ENCODE measurements at places on chromosomes 3 and 15.

- peak; percentile 13 for DNase-seq
Measured at GRCh38 chr3:113436809-113437208, 4.5 kb downstream of the CFAP44 start.

- no peak for DNase-seq
Measured at GRCh38 chr3:111616417-111617105, 21.4 kb upstream of the ZBED2 start.

DNA sequence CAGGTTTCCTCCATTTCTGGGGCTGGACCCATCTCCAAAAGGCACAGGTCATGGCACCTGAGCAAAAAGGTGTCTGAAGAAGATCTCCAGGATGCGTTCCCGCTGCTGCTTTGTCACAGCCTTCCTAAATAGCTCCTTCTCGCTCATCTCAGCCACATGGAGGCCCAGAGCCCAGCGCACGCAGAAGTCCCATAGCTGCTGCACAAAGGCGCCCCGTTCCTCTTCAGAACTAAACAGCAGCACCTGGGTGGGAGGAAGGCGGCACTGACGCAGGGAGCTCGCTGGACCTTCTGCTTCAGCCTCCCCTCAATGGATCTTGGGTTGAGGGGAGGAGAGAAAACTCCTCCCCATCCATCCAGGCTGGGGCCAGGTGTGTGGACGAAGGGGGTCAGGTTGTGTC lies 8.4 kb downstream of the DUOX2 start:
- no peak for DNase-seq

DNA sequence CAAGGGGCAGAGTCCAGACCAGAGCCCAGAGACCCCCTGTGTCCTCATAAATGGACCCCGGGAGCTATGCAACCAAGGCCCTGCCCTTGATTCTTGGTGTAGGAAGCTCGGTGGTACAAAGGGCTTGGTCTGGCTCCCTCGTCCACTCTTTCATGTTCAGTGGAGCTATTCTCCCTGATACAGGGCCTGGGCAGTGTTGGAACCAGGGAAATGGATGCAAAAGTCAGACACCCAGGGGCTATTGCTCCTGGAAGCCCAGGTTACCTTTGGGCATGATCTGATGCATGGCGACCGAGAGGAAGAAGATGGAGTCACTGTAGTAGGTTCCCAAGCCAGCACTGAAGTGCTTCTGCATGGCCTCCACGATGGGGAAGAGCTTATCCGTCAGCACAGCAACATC lies 44.5 kb downstream of the XXYLT1 start:
- no peak for DNase-seq

DNA sequence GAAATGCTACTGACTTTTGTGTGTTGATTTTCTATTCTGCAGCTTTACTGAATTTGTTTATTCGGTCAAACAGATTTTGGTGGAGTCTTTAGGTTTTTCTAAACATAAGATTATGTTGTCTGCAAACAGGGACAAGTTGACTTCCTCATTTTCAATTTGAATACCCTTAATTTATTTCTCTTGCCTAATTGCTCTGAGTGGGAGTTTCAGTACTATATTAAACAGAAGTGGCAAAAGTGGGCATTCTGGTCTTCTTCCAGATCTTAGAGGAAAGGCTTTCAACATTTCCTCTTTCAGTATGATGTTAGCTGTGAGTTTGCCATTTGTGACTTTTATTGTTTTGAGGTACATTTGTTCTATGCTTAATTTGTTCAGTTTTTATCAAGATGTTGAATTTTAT lies 268.5 kb downstream of the WNT5A start:
- DNase-seq = no peak
